Mesenteric fat pad (tissue), 1 donor: ENCODE measurements at places on chromosomes 7 and 10. TPM values are rescaled to one million over a fixed set of nuclear protein-coding genes. Genes with fewer than 3 reads are reported as not detected.

DNA sequence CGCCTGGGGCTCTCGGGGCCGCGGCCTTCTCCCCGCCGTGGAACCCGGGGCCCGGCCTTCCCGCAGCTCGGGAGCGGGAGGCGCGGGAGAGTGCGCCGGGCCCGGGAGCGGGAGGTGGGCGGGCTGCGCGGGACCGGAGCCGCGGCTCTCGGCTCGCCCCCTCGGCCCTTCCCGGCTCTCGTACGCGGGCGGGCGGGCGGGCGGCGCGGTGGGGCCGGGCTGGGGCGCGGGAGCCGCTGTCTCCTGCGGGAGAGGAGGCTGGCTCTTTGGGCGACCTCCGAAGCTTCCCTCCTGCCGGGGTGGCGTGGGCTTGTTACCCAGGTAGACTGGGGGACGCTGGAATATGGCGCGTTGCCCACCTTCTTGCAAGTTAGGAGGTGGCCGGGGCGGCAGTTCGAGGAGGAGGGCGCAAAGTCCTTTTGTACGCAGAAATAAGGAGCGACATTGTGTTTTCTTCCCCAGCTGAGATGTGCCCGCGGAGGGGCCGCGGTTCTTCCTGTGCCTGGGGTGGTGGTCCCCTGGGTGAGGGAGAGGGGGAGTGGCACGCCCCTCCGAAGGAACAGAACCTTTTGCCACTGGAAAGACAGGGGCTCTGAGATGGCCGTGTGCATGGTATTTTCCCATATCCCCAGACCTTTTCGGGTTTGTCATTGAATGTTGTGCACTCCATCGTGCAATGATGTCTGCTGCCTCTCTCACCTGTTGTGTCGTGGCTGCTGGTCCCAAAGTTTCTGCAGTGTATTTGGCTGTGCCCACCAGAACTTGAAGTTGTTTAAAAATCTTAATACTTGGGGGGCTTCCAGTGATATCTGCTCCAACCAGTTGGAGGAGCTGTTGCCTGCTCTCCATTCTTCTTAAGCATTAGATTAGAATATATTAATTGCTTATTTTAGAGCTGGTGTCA lies 844 bp downstream of the NRF1 start:
- DNase-seq, result no peak

DNA sequence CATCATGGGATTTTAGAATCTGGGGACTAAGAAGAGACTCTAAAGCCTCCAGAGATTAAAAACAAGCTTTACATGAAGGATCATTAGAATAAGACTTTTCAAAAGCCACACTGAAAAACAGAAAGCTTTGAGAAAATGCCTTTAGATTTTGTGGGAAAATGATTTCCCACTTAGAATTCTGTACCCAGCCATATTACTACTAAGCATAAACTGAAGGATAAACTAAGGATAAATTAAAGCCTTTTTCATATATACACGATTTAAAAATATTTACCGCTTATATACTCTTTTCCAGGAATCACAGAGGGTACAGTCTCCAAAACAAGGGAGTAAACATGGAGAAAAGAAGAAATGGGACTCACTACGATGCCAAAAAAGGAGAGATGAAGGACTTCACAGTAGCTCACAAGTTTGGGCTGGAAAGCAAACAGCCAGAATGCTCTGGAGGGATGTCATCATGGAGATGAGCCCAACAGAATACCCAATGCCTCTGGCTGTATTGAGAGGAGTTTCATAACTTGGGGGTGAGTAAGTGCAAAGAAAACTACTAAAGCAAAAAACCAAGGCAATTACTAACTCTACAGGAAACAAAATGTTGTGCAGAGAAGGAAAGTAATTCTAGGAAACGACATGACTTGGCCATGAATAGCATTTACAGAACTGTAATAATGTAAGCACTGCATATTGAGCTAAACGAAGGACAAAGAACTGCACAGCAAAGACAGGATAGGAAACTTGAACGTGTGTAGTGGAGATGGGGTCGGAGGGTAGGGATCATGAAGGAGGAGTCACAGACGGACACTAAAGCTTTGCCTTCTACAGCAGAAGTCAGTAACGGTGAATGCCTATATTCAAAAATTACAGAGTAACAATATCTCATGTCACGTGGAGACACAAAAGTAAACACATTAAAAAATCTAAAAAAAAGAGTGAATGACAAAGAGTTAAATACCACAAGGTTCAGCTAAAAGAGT lies 61.4 kb upstream of the ASAH2 start:
- DNase-seq, result no peak

GRCh38 chr7:6654113-6654841 lies 17.2 kb downstream of the ZNF316 start:
- DNase-seq, result peak; percentile 76

GRCh38 chr7:92641921-92642511 lies 51.8 kb upstream of the FAM133B start:
- DNase-seq, result no peak

- DNase-seq, result no peak
These were observed 37.5 kb upstream of the EGR2 start for GRCh38 chr10:62853710-62854109.

GRCh38 chr10:792792-793100 lies 103.3 kb upstream of the DIP2C start:
- DNase-seq, result no peak

DNA sequence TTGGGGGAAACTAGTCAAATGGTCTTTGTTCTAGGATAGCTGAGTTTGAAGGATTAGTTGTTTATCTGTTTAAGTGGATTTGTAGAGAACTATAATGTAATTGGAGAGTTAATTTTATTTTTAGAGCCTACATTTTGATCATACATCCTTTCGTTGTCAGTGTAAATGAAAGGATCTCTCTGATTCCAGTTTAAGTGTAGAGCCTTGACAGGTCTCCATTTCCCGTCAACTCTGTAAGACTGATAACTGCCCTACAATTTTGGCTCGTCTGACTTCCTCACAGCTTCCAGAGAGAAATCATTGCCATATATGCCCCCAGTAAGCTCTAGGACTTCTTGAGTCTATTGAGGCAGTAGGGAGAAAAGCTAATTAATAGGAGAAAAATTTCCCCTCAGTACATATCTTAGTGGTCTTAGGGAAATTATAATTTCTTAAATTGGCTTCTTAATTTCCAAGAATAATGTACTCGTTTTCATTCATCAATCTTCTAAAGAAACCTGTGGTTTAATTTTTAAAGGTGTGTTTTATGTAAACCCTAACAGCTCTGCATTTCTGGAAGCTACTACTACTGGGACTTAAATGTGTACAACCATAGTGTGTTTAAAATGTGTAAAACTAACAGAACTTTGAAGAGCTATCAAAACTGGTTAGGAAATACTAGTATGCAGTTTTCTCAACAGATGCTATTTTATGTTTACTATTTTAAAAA lies 3.8 kb downstream of the KMT2E start:
- DNase-seq, result no peak

GRCh38 chr10:8076933-8077332 lies 22.4 kb downstream of the GATA3 start:
- no peak for DNase-seq

- DNase-seq, result no peak
These were observed 2.5 kb upstream of the LAMB4 start for GRCh38 chr7:108132551-108133265.

DNA sequence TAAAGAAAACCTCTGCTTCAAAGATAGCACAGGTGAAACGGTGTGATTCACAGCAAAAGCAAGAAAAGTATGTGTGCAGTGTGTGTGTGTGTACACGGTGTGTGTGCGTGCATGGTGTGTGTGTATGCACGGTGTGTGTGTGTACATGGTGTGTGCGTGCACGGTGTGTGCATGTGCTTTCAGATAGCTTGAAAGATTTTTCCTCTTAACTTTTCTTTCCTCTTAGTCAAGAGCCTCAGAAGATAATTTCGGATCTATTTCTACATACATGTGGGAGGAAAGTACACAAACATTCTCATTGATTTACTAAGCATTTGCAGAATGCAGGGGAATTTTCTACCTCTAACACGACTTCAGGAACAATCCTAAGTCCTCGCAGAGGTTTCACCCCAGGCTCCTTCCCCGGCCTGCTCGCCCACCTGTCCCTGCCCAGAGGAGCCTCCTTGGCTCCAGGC lies 2.9 kb downstream of the FGFR2 start:
- no peak for DNase-seq

DNA sequence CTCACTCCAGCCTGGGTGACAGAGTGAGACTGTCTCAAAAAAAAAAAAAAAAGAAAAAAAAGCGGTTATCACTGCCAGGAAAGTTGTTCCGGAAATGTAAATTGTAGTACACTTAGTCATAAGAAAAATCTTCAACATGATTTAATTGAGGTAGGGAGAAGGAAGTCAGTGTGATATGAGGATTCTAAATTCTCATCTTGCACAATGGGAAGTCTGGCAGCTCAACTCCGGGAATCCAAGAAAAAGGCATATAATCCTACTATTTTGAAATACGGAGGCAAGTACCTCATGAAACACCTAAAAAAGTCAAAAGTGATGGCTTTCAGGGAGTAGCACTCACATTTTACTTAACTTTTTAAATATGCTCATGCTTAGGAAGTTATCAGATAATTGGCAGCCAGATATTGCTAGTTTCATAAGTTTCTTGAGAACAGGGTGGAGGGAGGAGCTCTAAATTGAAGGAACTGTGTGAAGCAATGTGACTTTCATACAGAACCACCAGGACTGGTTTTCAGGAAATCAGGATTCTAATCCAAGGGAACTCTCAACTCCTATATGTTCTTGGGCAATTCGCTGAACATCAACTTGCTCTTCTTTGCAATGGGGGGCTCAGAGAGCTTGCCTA lies 2.7 kb upstream of the C7orf25 start:
- no peak for DNase-seq

- DNase-seq, result no peak
These were observed 416.8 kb downstream of the GALNT17 start for GRCh38 chr7:71548746-71549145.

ANKRD30A gene
- 3.5 TPM for total RNA-seq

C10orf105 gene
- 0.22 TPM for total RNA-seq

FAM131B gene
- 1.8 TPM for total RNA-seq

LFNG gene
- 43.8 TPM for total RNA-seq

CLRN3 gene
- 0.29 TPM for total RNA-seq

SYT15B gene
- total RNA-seq, result 1.2 TPM

MEIG1 gene
- not detected for total RNA-seq

PRSS37 gene
- total RNA-seq, result not detected

LRRC61 gene
- total RNA-seq, result 3.9 TPM

ZNF511 gene
- total RNA-seq, result 32.9 TPM
